ENCODE measurements at places on chromosomes 16 and 17. TPM values are rescaled to one million over a fixed set of nuclear protein-coding genes. Genes with fewer than 3 reads are reported as not detected.

The MEIOC gene
- not detected for total RNA-seq

The WNT3 gene
- 1.5 TPM for total RNA-seq

- H3K4me3 ChIP-seq: no peak overlapping the region
- H3K27ac ChIP-seq: peak overlapping the region; percentile 82
- no peaks in the 10 kb centered on the region for H3K27me3 ChIP-seq
- peaks cover 59% of the 10 kb centered on the region for H3K4me1 ChIP-seq
- no peaks in the 10 kb centered on the region for H3K36me3 ChIP-seq
These were observed 15.5 kb downstream of the HIC1 start for GRCh38 chr17:2070241-2071023.

- H3K36me3 ChIP-seq: peaks cover 15% of the 10 kb centered on the region
- DNase-seq: no peak
- no peaks in the 10 kb centered on the region for H3K27me3 ChIP-seq
- H3K27ac ChIP-seq: peak overlapping the region; percentile 68
- H3K4me3 ChIP-seq: peak overlapping the region; percentile 72
- peaks cover 40% of the 10 kb centered on the region for H3K4me1 ChIP-seq
These were observed 630 bp downstream of the ESRP2 start for GRCh38 chr16:68235108-68235886.

- no peak for DNase-seq
- no peak overlapping the region for H3K4me3 ChIP-seq
- no peaks in the 10 kb centered on the region for H3K27me3 ChIP-seq
- no peak overlapping the region for H3K27ac ChIP-seq
These were observed 6.9 kb upstream of the ST6GALNAC1 start for GRCh38 chr17:76650504-76650903.

The SLC35G6 gene
- total RNA-seq: not detected

GRCh38 chr16:58013201-58013956, 12.2 kb downstream of the USB1 start:
- H3K4me3 ChIP-seq: no peak overlapping the region
- H3K4me1 ChIP-seq: no peaks in the 10 kb centered on the region
- no peak overlapping the region for H3K27ac ChIP-seq
- peaks cover 40% of the 10 kb centered on the region for H3K36me3 ChIP-seq

DNA sequence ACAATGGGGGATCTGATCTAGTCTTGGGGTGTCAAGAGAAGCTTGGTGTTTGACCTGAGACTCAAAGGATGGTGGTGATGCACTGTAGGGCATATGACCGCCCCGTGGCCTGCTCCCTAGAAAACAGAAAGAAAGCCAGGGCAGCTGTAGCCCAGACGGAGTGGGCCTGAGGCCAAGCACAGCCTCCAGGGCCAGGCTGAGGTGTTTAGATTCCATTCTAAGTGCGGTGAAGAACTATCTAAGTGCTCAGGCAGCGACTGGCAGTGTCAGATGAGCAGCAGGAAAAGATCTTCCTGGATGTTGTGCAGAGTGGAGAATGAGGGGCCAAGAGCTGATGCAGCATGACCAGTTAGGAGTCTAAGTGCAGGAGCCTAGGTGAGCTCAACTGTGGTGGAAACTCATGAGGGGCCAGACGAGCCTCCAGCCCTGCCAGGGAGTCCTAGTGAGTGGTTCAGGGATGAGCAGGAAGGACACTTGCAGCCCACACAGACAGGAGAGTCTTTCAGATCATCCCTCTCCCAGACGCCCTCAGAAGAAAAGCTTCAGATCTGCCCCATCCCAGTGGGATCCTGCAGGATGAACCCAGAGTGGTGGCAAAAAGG, 314.2 kb upstream of the CCL2 start:
- no peak overlapping the region for H3K27ac ChIP-seq
- H3K4me3 ChIP-seq: no peak overlapping the region
- H3K27me3 ChIP-seq: no peaks in the 10 kb centered on the region
- no peak for DNase-seq
- H3K4me1 ChIP-seq: no peaks in the 10 kb centered on the region
- H3K36me3 ChIP-seq: no peaks in the 10 kb centered on the region

- H3K36me3 ChIP-seq: no peaks in the 10 kb centered on the region
- no peaks in the 10 kb centered on the region for H3K27me3 ChIP-seq
- H3K4me1 ChIP-seq: peaks cover 62% of the 10 kb centered on the region
- H3K27ac ChIP-seq: no peak overlapping the region
- H3K4me3 ChIP-seq: no peak overlapping the region
These were observed 10.7 kb downstream of the NLK start for GRCh38 chr17:28053044-28053670.

The DNASE1L2 gene
- total RNA-seq: 0.74 TPM

DNA sequence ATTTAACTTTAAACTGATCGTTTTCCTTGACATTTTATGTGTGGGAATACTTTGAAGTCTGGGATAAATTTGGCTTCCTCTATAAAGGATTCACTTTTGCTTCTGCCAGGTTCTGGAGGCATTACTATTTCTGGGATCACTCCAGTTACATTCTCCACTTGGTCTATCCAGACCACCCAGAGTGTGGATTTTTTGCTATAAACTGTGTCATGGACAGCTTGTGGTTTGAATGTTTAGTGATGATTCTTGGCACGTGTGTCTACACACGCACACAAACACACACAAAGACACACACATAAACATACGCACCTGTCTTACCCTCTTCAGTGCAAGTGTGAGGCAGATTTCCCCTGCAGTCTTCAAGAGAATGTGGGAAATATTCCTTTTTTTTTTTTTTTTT, 27.4 kb upstream of the MSI2 start:
- H3K4me1 ChIP-seq: no peaks in the 10 kb centered on the region
- DNase-seq: no peak
- H3K4me3 ChIP-seq: no peak overlapping the region
- no peak overlapping the region for H3K27ac ChIP-seq

DNA sequence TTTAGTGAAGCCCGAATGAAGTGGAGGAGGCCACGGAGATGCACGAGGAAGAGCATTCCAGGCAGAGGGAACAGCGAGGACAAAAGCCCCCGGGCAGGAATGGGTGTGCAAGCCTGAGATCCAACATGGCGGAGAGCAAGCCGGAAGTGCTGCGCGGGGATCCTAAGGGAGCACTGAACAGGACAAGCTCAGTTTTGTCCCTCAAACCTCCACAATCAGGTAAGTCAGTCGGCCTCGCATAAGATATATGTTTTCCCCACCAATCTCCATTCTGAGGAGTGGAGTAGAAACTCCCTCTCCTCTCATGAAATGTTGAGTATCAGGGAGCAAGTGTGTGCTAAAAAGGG, 32.9 kb upstream of the USP22 start:
- H3K27me3 ChIP-seq: no peaks in the 10 kb centered on the region
- no peak overlapping the region for H3K4me3 ChIP-seq
- peaks cover 15% of the 10 kb centered on the region for H3K4me1 ChIP-seq
- no peaks in the 10 kb centered on the region for H3K36me3 ChIP-seq
- H3K27ac ChIP-seq: peak overlapping the region; percentile 26

- H3K4me3 ChIP-seq: no peak overlapping the region
- peaks cover 69% of the 10 kb centered on the region for H3K36me3 ChIP-seq
These were observed 9.6 kb downstream of the RNF40 start for GRCh38 chr16:30771726-30772125.

DNA sequence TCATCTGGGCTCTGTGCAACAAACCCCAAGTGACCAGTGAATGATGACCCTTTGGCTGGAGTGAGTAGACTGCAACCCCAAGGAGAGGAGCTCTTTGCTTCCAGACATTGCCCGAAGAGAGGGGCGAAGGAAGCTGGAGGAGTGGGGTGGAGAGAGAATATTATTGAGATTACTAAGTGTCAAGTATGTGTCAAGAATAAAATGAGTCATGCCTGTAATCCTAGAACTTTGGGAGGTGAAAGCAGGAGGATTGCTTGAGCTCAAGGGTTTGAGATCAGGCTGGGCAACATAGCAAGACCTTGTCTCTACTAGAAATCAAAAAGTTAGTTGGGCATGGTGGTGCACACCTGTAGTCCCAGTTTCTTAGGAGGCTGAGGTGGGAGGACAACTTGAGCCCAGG, 142.0 kb upstream of the CCL2 start:
- H3K4me1 ChIP-seq: no peaks in the 10 kb centered on the region
- H3K27me3 ChIP-seq: no peaks in the 10 kb centered on the region
- no peak for DNase-seq
- H3K36me3 ChIP-seq: no peaks in the 10 kb centered on the region
- H3K27ac ChIP-seq: no peak overlapping the region
- no peak overlapping the region for H3K4me3 ChIP-seq

All from vagina (tissue), 2 donors.